ENCODE measurements at places on chromosomes 2 and 18.

DNA sequence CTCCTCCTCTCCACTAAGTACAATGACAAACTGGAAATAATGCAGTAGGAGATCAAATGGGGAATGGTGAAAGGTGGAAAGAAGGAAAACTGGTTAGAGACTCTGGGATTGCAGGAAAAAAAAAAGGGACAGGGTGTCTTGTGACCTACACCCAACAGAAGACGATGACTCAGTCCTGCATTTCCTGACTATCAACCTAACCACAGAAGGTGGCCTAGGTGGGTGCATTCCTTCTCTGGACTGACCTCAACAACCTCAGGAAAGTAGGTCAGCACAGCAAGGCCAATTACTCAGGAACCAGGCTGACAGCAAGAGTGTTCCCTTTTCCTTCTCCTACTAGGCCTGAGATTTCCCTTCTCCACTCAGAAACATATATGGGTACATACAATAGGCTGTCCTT lies 1386.4 kb upstream of the ZEB2 start:
- DNase-seq, result no peak

GRCh38 chr2:174666845-174667244 lies 69.2 kb upstream of the WIPF1 start:
- no peak for DNase-seq

DNA sequence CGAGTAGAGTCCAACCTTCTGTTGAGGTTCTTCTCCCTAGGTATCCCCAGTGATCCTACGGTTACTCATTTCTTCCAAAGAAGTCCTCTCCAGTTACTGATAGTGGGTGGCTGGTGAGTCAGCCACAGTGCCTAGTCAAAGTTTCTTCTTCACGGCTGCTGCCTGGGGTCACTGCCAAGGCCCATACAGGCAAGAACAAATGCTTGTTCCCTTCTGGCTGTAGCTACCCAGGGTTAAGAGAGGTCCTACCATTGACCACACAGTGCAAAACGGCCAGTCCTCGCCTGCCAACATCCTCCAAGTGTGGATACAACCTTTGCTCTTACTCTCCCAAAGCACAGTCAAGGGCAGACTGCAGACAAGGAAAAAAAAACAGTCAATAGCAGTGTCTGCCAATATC lies 2.9 kb upstream of the PTPN4 start:
- DNase-seq, result no peak

DNA sequence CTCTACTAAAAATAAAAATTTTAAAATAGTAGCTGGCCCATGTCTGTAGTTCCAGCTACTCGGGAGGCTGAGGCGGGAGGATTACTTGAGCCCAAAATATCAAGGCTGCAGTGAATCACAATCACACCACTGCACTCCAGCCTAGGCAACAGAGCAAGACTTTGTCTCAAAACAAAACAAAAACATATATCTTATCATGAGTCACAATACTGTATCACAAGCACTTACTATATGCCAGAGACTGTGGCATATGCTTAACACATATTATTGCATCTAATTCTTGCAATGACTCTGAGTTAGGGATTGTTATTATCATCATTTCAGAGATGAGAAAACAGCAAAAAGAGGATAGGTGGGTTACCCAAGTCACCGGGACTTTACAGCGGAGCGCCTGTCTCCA lies 29.5 kb upstream of the TMEM37 start:
- DNase-seq, result no peak

DNA sequence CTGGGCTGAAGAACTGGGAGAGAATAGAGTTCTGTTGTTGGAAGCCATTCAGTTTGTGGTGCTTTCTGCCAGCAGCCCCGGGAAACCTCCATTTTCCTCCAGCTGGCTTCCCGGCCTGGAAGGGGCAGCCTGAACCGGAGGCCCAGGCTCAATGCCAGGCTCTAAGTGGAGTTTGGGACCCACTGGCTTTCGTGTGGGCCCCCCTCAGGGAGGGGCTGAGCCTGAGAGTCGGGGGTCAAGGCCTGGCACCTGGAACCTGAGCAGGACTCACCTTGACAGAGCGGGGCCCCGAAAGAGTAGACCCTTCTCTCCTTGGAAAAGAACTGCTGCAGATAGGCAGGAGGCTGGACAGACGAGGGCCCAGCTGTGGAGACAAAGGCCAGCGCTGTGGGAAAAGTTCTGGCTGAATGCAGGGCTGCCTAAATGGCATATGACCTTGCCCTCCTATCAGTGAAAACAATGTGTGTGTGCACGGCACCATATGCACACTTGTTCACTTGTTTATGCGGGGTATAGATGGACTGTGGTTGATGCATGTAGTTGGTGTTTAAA lies 34.8 kb upstream of the ASB18 start:
- DNase-seq, result no peak

- DNase-seq, result no peak
Observed at GRCh38 chr18:36378205-36378604, 80.7 kb downstream of the FHOD3 start.

GRCh38 chr2:239158641-239159475 lies 242.0 kb downstream of the HDAC4 start:
- no peak for DNase-seq

DNA sequence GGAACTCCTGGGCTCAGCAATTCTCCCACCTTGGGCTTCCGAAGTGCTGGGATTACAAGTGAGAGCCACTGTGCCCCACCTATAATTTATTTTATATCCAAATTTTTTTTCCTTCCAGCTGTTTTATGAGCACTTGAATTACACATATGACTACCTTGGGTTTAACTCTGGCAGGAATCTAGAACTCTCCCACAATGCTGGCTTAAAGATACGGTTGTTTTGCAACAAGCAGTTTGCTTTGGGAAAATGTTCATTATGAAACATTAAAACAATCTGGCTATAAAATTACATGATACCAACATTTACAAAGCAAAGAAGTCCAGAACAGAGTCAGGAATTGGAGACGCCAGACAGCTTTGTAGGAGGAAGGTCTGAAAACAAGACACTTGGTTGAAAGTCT lies 12.8 kb downstream of the CD302 start:
- no peak for DNase-seq

DNA sequence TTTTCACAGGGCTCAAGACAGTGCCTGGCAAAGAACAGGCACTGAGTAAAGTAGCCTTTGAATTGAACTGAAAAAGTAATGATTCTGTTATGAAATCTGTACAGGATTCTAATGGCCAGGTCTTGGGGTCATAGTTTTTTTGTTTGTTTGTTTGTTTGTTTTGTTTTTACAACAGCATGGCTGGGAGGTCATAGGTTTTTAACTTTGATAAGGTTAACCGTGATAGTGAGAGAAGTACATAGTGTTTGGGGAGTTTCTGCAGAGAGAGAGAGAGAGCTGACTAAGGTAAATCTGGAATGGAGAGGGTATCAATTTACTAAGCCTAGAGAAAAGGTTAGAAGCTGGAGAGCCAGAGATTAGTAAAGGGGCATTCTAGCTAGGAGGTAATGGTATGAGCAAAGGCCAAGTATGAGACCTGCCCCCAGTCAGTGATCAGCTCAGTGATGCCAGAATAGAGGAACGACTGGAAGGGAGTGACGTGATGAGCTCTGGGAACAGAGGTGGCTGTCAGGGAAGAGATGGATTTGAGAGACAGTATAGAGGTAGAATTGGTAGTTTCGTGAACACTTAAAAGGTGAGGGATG lies 25.9 kb downstream of the XRCC5 start:
- no peak for DNase-seq

GRCh38 chr2:184610891-184611290 lies 12.6 kb downstream of the ZNF804A start:
- DNase-seq, result no peak

DNA sequence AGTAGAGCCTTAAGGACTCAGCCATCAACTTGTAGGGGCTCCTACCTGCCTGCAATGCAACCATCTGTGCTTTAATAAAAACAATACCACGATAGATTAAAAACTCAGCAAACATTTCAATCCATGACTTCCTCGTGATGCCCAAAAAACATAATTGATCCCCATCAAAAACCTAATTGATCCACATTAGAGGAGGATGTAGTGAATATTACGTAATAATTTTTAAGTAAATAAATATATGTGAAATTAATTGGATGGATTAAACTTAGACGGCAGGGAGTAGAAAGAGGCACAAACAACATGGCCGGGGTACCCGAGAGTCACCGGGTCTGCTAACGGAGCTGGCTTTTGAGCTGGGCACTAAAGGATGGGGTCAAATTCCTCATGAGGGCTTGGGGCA lies 87.3 kb downstream of the ARL4C start:
- no peak for DNase-seq

DNA sequence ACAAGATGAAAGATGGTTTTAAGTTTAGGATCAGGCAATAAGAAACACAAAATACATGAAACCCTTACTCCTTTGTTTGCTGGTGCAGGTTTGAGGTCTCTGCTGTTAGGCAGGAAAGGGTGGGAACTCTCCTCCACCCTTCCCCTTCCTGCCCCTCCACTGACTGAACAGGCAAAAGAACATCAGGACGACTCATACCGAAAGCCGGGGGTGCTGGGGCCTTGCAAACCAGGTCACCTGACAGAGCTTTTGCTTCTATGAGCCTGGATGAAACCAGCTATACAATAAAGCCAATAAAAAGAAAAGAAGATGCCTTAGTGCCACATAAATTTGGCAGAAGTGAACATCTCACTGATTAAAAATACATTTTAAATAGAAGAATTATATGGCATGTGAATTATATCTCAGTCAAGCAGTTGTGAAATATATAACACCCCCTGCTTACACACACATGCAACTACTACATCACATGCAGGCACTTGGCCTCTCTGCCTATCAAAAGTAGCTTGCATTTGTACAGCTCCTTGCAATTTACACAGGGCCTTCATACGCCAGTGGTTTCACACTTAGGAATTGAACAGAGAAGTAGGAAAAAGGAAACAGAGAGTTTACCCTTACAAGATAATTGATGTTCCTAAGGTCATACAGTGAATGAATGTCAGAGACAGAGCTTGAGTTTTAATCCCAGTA lies 215.1 kb upstream of the TRIB2 start:
- no peak for DNase-seq

GRCh38 chr2:9250091-9250490 lies 43.5 kb downstream of the ASAP2 start:
- no peak for DNase-seq

- no peak for DNase-seq
Observed at GRCh38 chr2:210577263-210578071, 21.1 kb downstream of the CPS1 start.

DNA sequence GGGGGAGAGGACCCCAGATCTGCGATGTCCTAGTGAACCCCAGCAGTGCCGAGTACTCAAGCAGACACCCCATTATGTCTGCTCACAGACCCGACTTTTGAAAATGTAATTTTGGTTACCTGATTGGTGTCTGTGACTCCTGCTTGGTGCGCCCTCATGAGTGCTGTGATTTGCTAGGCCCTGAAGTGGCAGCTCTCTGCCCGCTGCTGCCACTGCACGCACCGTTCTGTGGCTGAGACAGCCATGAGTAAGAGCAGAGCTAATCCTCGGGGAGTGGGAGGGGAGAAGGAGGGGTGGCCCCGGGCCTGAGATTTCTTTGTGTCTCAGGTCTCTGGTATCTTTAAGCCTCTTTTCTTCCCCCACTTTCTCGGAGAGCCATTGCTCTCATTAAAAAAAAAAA lies 18.2 kb downstream of the FHOD3 start:
- DNase-seq, result no peak

GRCh38 chr2:176099159-176099727 lies 352 bp upstream of the HOXD12 start:
- DNase-seq, result no peak

DNA sequence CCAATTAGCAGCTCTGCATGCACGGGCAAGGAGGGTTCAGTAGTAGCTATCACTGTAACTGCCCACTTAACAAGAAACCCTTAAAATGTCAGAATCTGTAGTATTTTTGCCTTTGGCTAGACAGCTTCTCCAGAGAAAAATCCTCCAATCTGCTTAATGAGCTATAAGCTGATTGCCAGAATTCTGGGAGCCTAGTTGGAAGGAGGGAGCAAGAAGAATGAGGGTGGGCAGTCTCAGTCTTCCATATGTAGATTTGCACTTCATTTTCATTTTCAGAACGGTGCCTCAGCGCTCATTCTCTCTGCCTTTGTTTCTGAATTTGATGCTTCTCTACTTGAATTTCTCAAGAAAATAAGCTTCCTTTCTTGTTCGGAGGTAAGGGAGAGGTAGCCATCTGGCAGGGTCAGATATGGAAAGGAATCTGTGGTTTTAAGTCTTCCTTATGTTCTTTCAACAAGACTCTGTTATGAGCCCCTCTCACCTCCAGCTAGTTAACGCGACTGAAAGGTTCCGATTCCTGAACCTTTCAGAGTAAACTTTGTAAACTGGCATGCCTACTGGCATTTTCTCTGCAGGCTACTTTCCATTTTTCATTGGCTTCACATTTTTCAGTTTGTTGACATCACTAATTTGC lies 53.5 kb downstream of the HNRNPLL start:
- no peak for DNase-seq

DNA sequence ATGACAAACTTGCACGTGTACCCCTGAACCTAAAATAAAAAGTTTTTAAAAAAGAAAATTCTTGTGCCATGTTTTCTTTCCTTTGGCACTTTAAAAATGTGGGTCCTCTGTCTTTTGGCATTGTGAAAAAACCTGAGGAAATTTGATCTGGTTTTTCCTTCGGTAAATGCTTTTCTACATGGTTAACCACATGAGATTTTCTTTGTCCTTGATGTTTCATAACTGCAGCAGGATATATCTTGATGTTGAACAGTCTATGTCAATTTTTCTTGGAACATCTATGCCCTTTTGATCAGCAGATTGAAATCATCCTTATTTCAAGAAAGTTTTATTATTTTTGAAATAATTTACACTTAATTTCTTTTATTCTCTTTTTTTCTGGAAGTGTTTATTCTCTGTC lies 109.1 kb downstream of the TMEM17 start:
- no peak for DNase-seq

- DNase-seq, result no peak
Observed at GRCh38 chr2:113910967-113911678, 21.2 kb downstream of the ACTR3 start.

DNA sequence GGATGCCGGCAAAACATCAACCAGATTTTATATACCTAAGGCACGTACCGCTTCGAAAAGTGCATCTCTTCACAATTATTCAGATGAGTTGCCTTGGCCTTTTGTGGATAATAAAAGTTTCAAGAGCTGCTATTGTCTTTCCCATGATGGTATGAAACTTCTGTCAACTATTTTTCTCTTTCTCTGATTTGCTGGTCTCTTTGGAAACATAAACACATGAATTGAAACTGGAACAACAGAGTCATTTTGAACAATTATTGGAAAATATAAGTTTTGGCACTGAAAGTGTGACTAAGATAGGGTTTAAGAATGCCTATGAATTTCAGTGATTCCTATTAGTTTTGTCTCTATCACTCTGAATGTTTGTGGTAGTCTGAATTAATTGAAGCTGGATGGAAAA lies 109.9 kb downstream of the DPP4 start:
- no peak for DNase-seq

GRCh38 chr2:160114020-160114419 lies 51.6 kb upstream of the PLA2R1 start:
- DNase-seq, result no peak
